ENCODE measurements at places on chromosomes 12 and 14.

DNA sequence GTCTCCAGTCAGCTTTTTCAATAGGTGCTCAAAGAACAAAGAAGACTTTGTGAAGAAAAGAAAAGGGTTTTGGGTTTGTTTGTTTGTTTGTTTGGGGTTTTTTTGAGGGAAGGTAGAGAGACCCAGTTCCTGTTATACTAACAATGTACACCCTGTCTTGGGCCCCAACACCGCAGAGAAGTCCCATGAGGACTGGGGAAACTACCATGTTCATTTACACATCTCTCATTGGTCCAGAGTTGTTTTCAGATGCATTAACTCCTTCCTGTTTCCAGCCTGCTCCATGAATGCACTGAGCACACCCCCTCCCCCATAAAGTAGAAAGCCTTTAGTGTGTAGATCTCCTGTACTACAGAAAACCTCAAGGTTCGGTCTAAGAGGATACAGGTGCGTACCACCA lies 51.1 kb upstream of the SLC8A3 start:
- DNase-seq = no peak

GRCh38 chr12:120066341-120066740 lies 50.2 kb downstream of the RAB35 start:
- DNase-seq = no peak

DNA sequence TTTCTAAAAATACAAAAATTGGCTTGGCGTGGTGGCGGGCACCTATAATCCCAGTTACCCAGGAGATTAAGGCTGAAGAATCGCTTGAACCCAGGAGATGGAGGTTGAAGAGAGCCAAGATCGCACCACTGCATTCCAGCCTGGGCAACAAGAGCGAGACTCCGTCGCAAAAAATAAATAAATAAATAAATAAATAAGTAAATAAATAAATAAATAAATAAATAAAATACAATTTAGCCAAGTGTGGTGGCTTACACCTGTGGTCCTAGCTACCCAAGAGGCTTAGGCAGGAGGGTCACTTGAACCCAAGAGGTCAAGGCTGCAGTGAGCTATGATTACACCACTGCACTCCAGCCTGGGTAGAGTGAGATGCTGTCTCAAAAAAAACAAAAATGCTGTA lies 26.5 kb upstream of the SPTSSA start:
- no peak for DNase-seq

GRCh38 chr14:73995977-73996378 lies 23.1 kb downstream of the ENTPD5 start:
- DNase-seq = no peak

DNA sequence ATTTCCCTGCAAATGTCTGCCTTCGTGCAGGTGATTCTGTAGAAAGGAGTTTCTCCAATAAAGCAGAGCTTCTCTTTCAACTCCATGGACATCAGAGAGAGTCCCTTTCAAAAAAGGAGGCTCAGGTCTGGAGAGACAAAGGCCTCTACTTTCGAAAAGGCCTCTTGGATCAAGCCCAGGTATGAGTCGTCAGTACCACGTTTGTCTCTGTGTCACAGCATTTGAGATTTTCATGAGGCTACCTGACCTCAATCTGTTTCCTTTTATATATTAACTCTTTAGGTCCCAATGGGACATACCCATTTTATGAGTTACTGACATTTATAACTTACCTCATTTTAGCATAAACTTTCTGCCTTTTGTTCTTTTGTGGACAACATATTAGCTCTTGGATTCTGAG lies 290.8 kb downstream of the RPAP3 start:
- peak; percentile 29 for DNase-seq

DNA sequence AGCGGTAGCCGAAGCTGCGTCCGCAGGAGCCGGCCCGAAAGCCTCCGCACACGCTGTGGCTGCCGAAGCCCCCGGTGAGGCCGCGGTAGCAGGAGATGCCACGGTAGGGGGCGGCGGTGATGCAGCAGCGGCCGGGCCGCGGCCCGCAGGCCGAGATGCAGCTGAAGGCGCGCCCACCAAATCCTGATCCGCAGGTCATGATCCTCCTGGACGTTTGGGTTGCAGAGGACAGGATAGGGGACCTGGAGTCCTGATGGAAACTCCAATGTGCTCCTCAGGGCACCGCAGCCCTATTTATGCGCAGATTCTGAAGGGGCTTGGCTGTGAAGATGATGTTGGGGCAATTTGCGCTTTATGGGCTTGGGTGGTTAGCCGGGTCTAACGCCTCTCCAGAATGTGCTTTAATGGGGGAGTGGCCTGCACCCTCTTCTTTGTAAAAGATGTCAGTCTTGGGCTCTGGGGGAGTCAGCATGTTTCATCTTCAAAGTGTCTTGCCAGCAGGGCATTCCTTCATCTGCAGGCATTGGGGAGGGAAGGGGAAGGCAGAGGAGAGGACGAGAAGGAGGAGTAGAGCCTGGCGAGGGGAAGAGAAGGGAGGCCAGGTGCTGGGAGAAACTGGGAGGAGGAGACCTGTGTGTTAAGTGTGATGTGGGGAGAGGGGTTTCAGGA lies at the start of gene KRT81:
Gene KRT81 (minus strand): TSS at position 268 of the 669 bp plus-strand sequence. CDS start 69 bp downstream, at position 199.
- DNase-seq = no peak

DNA sequence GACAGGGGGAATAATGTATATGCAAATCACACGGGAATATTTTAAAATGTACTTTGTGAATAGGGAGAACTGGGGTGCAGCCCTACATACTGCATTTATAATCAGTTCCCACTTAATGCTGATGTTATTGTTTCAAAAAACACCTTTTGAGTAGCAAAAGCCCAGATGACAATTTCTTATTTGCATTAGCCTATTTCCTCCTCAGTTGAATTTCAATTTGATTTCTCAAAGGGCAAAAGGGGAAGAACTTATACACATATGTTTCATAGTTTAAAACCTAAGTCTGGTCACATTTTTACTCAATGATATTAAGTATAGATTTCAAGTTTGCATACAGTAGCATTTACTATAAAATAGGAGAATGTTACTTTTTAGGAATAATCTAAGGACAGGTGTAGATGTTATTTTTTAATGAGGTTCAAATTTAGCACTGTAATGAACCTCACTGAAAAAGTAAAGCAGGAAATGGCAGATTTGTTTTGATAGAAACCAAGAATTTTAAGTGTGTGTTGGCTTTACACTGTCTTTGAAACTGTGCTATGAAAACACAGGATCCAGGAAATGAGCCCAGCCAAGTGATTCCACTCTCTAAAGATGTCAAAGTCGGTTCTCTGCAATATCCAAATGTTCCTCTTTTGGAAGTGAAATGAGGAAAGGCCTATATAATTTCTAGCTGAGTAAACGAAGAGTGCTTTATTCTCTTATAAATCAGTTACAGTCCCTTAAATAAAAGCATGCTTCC lies 367.4 kb downstream of the BTG1 start:
- DNase-seq = peak; percentile 13

DNA sequence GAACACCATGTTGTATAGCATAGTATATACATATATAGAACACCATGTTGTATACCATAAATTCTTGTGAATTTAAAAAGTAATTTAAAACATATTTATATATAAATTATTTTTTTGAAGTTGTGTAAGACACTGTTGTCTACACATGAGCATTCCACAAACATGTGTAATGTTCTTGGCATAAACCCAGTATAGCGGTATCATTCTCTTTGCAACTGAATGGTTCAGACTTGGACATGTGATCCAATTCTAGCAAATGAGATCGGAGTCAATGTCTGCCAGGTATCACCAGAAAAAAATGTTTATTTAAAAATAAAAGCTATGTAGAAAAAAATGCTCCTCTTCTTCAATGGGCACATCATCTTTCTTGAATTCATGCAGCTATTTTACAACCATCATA lies 33.9 kb downstream of the CEP290 start:
- DNase-seq = peak; percentile 28

- DNase-seq = peak; percentile 93
Measured at GRCh38 chr14:101962503-101962874, 1.9 kb upstream of the DYNC1H1 start.

- peak; percentile 52 for DNase-seq
Measured at GRCh38 chr12:92144631-92145480, 790 bp downstream of the BTG1 start.

DNA sequence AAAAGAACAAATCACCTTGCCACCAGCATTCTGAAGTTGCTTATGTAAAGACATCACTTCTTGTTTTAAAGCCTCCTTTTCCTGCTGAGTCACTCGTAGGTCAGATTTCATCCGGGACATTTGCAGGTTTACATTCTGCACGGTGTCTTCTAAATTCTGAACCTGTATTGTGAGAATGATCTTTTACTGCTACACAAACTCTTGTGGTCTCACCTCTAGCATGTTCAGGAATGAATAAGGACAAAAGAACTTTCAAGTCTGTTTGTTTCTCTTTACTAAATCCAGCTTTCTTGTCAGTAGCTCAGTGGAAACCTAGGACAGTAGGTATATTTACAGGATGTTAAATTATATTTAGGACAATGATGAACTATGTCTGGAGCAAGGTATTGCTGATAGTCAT lies 73.5 kb upstream of the SAV1 start:
- DNase-seq = peak; percentile 70

DNA sequence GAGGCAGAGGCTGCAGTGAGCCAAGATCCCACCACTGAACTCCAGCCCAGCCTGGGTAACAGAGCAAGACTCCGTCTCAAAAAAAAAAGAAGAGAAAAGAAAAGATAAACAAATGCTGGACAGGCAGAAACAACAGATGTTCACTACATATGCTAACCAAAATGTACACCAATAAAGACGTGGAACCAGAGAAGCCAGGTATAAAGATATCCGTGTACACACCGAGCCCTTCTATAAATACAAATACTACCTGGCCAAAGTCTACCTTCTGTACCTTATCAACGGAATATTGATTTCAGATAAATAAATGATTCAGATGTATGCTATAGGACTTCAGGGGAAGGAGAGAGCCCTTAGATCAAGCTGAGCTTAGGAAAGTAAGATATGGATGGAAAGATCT lies 10.8 kb upstream of the KRT8 start:
- no peak for DNase-seq

GRCh38 chr14:81557146-81557545 lies 23.5 kb upstream of the SEL1L start:
- no peak for DNase-seq

- peak; percentile 31 for DNase-seq
Measured at GRCh38 chr14:96363751-96364336, 518 bp downstream of the GSKIP start.

GRCh38 chr14:99676657-99677056 lies 7.4 kb upstream of the CYP46A1 start:
- no peak for DNase-seq

DNA sequence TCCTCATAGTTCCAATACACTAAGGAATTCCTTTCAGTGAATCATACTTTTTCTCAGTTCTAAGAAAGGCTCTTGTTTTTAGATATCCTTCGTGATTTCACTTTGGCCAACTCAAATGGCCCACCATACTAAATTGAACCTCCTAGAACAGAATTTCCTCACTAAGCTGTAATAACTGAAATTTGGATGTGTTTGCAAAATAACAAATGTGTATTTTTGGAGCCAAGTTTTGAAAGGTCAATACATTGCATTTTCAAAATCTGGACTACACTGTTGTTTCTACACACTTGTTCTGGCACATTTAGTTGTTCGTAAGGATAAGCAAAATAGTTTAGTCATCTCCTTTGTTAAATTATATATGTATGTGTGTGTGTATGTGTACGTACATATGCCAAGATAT lies 439.0 kb upstream of the STXBP6 start:
- no peak for DNase-seq

GRCh38 chr12:98733667-98734350 lies 88.7 kb downstream of the APAF1 start:
- DNase-seq = peak; percentile 44

GRCh38 chr12:113967368-113967767 lies 1.2 kb upstream of the RBM19 start:
- DNase-seq = no peak

DNA sequence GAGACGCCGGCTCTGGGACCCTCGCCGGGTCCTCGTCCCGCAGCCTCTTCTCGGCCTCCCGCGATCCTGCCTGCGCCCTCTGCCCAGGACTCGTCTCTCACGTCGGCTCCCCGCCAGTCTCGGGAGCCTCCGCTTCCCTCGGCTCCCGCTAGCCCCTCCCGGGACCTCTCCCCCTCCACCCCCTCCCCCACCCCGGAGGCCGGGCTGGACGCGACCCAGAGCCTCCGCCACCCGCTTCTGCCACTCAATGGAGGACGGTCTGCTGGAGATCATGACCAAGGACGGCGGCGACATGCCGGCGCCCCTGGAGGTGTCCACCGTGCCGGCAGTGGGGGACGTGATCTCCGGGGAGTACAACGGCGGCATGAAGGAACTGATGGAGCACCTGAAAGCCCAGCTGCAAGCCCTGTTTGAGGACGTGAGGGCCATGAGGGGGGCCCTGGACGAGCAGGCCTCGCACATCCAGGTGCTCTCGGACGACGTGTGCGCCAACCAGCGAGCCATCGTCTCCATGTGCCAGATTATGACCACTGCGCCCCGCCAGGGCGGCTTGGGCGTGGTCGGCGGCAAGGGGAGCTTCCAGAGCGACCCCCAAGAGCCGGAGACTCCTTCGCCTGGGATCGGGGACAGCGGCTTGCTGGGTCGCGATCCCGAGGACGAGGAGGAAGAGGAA lies 568 bp downstream of the CCDC184 start:
- no peak for DNase-seq

GRCh38 chr14:61602733-61603077 lies 92.6 kb upstream of the HIF1A start:
- DNase-seq = no peak

DNA sequence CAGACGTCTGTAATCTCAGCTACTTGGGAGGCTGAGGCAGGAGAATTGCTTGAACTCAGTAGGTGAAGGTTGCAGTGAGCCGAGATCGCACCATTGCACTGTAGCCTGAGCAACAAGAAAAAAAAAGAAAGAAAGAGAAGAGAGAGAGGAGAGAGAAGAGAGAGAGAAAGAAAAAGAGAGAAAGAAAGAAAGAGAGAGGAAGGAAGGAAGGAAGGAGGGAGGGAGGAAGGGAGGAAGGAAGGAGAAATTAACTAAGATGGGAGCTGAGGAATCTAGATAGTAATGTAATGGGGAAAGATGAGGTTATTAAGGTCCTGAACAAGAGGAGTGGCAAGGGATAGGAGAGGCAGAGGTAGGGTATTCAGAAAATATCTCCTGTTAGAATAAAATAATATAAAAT lies 17.4 kb upstream of the SGPP1 start:
- DNase-seq = no peak

DNA sequence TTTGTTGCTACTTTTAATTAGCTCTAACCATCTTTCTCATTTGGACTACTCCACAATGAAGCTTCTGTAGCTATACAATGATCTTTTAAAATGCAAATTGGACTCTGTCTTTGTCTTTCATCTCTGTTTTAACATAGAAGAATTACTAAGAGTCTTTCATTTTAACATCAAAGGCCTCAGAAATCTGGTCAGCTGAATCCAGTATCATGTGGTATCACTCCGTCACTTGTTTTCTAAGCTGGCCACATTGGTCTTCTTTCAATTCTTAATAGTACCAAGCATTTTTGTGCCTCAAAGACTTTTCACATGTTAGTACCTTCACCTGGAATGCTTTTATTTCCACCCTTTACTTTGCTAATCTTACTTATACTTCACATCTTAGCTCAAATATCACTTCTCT lies 95.5 kb upstream of the SLC16A7 start:
- no peak for DNase-seq
